Hematopoietic multipotent progenitor cell treated with erythropoietin and hydrocortisone succinate and interleukin-3 and kit ligand, for 15 days (in vitro differentiated cells): ENCODE measurements at places on chromosomes 6 and 20.

DNA sequence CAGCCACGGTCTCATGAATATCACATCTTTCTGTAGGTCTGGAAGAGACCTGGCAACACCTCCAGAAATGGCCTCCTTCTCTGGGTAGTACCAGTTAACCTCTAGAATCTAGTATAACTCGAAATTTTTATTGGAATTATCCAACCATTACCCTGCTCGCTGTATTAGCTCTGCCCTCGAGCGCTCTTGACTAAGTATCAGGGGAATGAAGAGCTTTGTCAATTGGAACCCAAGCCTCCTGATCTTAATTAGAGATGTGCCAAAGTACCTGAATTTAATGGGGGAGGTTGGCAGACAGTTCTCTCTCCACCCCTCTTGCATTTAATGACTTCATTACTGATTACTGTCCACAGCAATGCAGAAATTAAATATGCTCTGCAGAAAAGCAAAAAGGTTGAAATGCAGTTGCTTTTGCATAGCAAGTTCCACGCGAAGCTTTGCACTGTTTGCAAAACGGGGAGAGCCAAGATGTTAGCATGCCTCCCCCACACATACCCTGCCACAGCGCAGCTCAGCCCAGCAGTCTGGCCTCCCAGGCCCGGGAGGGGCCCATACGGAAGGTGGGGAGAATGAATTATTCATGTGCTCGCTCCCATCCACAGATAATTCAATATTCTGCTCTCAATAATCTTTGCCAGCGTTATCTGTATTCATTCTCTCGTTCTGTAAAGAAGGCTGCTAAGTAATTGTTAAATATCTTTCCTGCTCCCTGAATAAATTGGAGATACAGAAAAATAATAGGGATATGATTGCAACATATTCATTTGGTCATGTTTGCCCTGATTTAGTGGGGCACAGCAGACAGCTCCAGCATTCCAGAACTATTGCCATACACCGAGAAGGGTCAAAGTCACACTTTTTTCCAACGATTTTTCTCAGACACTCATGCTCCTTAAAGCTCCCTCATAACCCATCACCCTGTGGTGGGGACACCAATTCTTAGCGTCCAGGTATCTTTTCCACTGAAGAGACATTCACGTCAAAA, 305.8 kb downstream of the CDH26 start:
- no peak for DNase-seq

DNA sequence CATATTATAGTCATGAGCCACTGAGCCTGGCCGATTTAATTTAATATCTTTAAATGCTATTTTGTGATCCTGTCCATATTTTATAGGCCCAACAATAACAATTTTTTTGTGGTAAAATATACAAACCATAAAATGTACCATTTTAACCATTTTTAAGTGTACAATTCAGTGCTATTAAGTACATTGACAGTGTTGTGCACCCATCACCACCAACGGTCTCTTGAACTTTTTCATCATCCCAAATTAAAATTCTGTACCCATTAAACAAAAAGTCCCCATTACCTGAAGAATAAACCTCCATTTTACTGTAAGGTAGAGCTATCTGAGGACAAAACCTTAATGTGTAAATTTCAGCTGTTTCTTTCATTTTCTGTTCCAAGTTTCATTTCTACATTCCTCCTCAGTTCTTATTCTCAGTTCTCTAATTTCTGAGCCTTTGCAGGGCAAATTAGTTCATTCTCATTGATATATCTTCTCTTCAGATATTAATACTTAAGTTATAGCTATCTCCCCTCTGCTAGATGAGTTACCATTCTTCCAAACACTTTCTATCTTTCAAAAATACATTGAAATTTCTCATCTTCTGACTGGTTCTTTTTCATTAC, 10.3 kb downstream of the MTO1 start:
- DNase-seq: no peak

DNA sequence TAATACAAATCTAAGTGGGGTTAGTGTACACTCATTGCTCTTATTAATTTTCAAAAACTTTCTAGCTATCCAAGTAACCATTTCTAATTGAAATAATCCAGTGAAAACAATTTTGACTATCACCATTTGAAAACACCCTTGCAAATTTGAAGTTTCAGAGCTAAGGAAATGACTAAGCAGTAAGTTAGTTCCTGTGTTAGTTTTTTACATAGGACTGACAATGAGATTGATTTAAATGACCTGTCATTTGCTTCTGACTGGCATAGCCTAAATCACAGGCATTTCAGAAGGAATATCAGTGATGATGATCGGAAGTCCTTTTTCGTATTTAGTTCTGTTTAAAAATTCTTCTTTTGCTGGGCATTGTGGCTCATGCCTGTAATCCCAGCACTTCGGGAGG, 27.0 kb downstream of the STK4 start:
- DNase-seq: no peak

DNA sequence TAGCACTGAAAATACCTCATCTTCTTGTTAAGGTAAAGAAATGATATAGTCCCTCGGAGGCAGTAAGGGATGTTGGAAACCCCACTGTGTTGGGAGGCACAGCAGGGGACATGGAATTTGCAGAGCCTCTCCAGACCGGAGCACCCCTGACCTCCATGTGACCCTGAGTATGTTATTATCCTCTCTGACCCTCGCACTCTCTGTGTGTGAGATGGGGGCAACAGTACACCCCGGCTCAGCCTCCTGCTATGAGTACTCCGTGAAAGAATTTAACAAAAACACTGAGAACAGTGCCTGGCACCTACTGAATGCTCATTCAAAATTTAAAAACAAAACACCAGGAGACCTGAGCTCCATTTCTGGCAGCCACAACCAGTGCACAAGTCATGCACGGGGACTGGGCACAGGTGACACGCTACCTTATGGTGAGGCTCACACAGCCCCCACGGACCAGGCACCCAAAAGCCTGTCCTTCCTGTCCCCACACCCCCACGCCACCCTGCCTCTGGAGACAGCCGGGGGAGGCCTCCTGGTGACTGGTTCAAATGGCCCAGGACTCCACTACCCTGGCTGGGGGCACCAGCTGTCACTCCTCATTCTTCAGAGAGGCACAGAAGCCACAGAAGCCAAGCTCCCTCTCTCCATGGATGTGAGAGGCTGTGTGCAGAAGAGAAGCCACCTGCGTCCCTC, 6.1 kb downstream of the NINL start:
- DNase-seq: no peak

GRCh38 chr20:17438436-17439039, 92.6 kb downstream of the BFSP1 start:
- no peak for DNase-seq

- DNase-seq: no peak
Observed at GRCh38 chr20:37935435-37935834, 32.5 kb downstream of the VSTM2L start.

- DNase-seq: no peak
Observed at GRCh38 chr20:23654717-23655116, 17.0 kb upstream of the CST3 start.

DNA sequence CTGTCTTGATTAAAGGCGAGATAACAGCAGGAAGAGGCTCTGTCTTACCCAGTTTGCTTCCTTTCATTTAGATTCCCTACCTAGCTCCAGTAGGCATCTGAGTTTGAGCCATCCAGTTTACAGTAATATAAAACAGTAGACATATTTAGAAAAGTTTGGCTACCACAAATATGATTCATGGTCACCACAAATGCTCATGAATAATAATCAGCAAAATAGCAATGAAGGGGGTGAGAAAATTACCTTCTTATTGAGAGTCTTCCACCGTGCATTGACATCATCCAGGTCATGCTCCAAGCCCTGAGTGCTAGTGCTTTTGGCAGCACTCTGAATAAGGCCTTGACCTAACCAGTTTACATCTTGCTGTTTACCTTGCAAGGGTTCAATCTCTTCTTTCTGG, 106.2 kb downstream of the DST start:
- DNase-seq: no peak

GRCh38 chr6:139855671-139856311, 481.3 kb upstream of the CITED2 start:
- no peak for DNase-seq

DNA sequence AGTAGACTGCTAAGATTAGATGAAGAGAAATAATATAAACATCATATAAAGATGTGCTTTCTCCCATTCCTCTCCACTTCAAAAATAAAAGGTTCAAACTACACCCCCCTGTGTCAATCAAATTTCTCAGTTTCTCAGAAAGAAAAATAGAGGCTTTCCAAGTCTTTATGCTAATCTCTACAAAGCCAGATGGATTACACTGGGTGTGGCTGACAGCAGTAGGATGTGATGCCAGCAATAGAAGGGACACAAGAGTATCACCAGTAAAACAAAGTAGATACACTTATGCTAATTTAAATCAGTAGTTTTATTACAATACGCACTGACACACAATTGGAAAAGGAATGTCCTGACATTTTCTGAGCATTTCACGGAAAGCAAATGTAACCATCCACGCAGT, 353.4 kb downstream of the RNGTT start:
- peak; percentile 17 for DNase-seq

GRCh38 chr20:25015986-25016385, 23.4 kb upstream of the APMAP start:
- no peak for DNase-seq

DNA sequence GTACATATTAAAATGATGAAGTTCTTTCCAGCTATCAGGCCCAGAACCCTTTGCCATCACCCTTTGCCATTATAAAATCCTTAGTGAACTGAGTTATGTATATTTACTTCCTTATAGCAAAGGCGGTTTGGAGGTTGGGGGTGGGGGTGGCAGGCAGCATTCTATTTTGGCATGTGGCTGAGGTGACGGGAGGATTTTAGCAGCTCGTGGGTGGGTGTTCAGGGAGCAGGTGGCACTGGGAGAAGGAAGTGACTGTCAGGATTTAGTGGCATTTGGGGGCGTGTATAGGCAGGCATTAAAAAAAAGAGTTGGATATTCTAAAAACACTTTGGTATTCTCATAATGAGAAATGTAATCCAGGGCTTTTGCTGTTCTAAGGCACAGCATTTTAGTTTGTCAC, 150.7 kb downstream of the RIMS1 start:
- DNase-seq: no peak
